ENCODE measurements at places on chromosomes 2 and 18. TPM values are rescaled to one million over a fixed set of nuclear protein-coding genes. Genes with fewer than 3 reads are reported as not detected.

DNA sequence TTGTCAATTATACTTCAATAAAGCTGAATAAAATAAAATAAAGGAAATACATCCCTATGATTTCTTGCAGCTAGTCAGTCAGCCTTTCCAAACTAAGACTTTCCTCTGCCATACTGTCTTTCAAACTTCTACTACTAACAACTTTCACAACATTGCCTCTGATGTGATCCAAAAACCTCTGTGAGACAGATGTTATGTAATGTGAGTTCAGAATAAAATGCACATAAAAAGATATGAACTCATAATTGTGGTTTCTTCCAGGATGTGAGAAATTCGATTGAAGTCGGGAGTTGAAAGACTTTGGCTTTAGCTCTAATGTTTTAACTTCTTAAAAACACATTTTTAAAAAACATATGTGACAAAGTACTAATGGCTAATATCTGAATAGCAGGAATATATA is 98.7 kb downstream of the PIGN start:
- no peak for DNase-seq

GRCh38 chr2:215917953-215918620 is 95.3 kb downstream of the MREG start:
- DNase-seq, result no peak

DNA sequence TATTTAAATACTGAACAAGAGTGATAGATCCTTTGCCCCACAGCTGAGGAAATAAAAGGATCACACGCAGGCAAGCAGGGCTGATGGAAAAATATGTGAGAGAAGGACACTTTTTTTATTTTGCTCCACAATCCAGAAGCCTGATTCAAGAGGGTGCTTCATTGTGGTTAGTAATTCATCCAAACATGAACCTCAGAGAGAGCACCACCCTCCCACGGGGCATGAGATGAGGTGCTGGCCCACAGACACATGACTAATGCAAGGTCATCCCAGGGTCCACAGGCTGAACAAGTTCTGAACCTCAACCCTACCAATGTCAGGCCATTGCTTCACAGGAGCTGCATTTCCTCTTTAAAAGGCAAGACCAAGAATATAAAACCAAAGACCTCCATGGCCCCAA is 239.6 kb downstream of the MREG start:
- DNase-seq, result no peak

DNA sequence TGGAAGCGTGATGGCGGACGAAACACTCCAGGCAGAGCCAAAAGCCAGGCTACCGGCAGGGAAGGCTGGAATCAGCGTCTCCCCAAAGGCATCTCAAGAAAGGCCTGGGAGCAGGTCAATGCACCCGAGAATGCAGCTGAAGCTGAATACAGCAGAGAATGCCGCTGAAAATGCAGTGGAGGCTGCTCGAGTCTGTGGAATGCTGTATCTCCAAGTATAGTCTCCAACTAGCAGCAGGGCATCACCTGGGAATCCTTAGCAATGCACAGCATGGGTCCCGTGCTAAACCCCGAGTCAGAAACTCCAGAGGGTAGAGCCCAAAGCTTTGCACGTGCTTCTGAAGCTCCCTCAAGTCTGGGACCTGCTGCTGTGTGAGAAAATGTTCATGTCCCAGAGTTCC is 191.1 kb upstream of the ALKAL2 start:
- no peak for DNase-seq

DNA sequence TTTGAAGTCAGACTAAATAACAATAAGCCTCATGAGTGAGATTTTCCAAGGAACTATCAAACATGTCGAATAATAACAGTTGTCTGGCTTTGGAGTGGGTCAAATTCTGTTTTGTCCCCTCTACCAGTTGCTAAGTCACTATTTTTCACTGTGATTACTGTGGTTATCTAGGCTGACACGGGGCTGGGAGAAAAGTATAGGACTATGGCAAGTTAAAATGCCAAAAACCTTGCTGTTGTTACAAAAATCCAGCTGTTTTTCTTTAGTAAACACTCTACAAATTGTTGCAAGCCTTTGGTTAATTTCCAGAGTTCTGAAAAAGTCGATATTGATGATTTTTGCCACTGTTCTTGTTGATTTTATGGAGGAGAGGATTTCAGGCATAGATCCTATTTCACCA is 1.5 kb downstream of the CFAP210 start:
- DNase-seq, result no peak

- DNase-seq, result no peak
Measured at GRCh38 chr2:8496617-8497016, 185.2 kb upstream of the ID2 start.

- DNase-seq, result no peak
Measured at GRCh38 chr18:79169958-79170555, 100.9 kb downstream of the ATP9B start.

DNA sequence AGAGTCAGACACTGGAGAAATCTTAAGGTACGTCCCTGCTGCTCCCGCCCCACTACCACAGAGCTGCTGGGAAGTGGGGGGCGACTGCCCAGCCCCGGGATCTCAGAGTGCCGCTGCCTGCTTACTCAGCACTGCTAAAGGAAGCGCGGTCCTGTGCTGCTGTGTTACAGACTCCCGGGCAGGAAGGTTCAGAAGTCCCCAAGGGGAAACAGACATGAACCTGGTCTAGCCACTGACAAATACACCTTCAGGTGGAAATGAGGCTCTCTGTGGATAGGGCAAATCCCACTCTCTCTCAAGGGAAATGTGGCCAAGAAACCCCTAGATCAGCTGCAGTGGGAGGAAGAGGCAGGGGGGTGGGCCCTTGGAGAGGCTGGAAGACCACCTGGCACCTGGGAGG is 13.7 kb downstream of the MTERF4 start:
- DNase-seq, result no peak

DNA sequence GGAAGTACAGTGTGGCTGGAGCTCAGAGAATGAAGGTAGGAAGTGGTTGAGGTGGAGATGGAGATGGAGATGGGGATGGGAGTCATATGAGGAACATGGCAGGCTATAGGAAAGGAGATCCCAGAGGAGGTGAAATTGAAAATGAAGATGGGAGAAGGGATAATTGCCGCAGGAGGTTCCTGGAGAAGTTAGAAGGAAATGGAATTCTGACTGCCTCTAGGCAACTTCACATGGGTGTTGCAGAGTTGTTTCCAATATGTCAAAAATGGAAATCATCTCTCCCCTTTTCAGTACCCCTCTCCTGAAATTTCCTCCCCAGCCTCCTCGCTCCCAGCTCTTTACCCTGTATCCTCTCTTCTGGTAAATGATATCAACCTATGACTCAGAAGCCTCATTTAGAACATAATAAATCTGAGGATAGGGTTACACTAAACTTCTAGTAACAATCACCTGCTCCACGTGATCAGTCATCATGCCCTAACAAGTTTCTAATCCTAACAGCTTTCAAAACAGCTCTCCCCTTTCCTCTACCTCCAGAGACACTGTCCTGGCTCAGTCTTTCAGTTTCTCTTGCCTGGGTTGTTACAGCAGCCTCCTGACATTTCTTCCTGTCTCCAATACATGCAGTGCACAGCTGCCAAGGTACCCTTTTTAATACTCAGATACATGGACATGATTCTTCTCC is 201.9 kb upstream of the RBMS1 start:
- no peak for DNase-seq

DNA sequence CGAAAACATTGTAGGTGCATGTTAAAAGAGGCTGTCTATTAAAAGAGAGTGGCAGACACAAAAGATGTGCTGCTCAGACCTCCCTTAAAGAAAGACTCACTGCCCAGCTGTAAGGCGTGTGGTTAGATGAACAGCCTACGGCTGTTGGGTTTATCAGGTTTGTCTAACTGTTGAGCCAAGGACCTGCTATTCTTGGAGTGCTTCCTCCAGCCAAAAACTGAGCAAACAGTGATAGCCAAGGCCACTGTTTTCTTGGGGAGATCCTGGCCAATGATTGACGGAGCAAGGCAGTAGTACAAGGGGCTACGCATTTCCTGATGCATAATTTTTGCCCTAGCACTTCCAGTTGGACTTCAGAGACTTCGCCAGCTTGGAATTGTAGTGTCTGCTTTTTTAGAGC is 1.4 kb upstream of the RAB3GAP1 start:
- peak; percentile 25 for DNase-seq

DNA sequence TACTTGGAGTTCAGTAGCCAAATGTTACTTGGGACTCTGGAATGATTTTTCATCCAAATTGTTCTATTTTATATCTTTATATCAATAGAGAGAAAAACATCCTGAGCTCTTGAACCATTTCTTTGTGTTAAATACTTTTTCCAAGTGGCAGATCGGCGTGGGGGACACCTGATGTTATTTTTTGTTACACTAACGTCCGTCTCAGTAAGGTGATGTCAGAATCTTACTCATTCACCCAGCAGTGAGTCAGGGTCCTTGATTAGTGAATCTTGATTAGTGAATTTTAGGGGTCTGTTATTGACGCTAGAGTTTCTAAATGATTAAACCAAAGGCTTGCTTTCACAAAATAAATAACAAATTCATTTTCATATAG is 1.7 kb downstream of the MIB1 start:
- no peak for DNase-seq

DNA sequence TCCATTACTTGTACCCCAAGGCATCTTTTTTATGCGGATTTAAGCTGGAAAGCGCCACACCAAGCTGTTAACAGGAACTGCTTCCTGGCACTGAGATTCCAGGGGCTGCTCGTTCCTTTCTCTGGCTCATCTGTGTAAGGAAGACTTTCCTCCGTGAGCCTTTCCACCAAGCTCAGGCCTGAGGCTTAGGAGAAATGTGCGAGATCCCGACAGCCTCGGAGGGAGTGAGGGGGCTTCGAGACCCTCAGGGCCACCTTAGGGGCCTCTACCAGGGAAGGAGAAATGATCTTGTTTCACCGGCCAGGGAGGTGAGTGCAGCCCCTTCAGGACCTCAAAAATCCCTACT is 17.1 kb downstream of the B3GNT7 start:
- DNase-seq, result no peak

DNA sequence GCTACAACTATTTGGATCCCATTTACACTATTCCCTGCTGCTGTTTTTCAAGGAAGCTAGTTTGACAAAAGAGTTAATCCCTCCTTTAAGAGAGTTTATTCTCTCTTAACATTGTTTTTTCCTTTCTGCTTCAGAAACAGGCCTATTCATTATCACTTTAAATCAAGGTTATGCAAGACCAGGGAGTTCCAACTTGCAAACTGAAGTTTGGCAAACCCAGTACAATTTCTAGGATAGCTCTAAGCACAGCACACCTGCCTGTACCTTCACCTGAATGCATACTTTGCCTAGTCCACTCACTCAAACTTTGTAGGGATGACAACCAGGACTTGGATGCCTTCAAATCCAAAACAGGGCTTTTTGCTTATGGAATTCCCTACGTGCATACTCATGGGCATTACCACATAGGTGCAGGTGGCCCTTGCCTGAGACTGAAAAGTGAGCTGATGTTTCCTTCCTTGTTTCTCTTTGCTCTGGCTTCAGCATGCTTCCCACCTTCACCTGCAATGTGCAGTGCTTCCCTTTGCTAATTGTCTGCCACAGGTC is 193.8 kb upstream of the MMADHC start:
- no peak for DNase-seq

DNA sequence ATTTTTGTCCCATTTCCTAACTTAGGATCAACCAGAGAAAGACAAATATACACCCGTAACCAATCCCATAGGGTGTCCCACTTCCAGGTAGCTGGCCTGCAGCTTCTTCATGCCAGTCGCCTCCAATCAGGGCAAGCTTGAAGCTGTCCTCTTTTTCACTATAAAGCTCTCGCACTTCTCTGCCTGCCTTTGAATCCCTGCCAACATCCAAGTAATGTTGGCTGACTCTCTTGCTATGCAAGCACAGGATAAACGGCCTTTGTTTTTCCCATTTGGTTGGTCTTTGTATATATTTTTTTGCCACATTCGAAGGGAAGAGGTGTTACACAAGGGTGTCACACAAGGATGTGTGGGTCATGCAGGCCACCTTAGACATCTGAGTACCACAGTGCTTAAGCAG is 388.8 kb downstream of the CBLN2 start:
- no peak for DNase-seq

- no peak for DNase-seq
Measured at GRCh38 chr18:39375066-39375465, 1809.5 kb upstream of the CELF4 start.

GRCh38 chr2:42722320-42723190 is 41.4 kb downstream of the OXER1 start:
- DNase-seq, result peak; percentile 51

DNA sequence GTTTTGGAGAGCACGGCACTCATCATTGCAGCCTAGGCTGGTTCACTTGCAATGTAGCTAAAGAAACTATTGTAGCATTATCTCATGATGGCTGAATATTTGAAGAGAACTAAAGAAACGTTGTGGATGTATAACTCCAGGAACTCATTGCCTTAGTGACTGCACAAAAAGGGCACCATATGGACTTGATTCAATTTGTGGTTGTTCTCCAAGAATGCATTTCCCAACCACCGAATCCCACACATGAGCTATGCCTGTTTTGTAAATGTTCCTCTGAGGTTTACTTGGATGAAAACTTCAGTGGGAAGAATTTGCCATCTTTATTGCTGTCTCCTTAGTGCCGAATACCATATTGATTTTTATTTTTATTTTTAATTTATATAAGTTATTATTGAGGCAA is 43.5 kb downstream of the DOK6 start:
- no peak for DNase-seq

DNA sequence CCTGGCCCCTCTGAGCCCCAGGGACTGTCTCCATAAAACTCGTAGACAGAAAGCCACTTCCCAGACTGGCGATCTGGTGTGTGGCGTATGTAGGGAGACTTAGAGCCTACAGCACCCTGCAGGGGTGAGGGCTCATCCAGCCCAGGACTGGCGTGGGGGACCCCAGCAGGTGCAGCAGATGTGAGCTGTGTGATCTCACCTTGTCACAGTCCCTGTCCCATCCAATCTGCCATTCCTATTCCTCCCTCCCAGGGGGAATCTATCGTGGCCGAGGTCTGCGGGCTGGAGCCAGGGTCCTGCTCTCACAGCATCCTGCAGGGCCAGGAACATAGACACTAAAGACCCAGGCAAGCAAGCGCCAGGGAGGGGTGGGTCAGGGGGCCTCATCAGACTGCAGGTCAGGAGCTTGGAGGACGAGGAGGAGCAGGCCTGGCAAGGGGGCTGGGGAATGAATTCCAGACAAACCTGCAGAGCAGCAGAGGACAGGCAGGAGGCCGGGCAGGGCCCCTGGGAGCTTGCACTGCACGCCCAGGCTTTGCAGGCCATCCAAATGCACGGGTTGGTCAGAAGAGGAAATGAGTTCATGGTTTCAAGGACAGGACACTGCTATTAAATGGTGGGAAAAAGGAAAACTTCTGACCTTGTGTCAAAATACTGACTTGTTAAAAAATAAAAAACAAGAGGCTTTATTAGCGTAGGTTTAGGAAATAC is 32.5 kb downstream of the HS6ST1 start:
- no peak for DNase-seq

DNA sequence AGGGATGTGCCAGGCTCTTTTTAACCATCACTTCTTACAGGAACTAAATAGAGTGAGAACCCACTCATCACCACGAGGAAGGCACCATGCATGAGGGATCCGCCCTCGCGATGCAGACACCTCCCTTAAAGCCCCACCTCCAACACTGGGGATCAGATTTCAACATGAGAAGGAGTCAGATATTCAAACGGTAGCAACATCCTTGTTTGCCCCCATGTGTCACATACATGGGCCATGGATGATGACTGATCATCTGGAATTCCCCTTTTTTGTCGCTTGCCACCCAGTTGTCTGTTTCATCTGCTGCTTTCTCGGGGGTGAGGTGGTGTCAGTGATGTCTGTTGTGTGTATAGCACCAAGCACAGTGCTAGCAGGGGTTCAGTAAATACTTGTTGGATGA is 57.9 kb downstream of the NCK2 start:
- DNase-seq, result no peak

- no peak for DNase-seq
Measured at GRCh38 chr2:239309398-239310245, 91.2 kb downstream of the HDAC4 start.

The ERMN gene
- polyA plus RNA-seq, result 0.27 TPM

The PPP1R1C gene
- polyA plus RNA-seq, result not detected

The PROC gene
- 3.8 TPM for polyA plus RNA-seq

The TRIM54 gene
- 0.31 TPM for polyA plus RNA-seq

The FSIP2 gene
- 0.07 TPM for polyA plus RNA-seq

All from small intestine (tissue), 16 donors.